ENCODE measurements at places on chromosomes 4 and X.

GRCh38 chrX:148322906-148323305, 177.5 kb upstream of the AFF2 start:
- no peak for DNase-seq

DNA sequence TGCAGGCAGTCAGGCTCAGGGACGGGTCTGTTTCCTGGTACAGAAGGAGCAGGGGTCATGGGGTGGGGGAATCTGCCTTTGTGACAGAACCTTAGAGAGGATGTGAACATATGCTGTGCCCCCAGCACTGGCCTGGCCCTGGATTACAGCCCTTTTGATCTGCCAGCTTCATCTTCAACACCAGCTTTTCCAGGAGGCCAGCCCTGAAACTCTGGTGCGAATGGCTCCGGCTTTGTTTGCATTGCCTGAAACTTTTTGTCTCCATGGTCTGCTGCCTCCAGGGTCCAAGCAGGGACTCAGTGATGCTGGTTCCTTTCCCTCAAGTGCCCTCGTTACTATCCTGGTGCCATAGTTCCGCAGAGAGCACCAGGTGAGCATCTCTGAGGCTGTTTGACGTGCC, 2.1 kb downstream of the CNGA2 start:
- DNase-seq = no peak

GRCh38 chr4:103046416-103047290, 27.1 kb upstream of the SLC9B1 start:
- peak; percentile 68 for DNase-seq

DNA sequence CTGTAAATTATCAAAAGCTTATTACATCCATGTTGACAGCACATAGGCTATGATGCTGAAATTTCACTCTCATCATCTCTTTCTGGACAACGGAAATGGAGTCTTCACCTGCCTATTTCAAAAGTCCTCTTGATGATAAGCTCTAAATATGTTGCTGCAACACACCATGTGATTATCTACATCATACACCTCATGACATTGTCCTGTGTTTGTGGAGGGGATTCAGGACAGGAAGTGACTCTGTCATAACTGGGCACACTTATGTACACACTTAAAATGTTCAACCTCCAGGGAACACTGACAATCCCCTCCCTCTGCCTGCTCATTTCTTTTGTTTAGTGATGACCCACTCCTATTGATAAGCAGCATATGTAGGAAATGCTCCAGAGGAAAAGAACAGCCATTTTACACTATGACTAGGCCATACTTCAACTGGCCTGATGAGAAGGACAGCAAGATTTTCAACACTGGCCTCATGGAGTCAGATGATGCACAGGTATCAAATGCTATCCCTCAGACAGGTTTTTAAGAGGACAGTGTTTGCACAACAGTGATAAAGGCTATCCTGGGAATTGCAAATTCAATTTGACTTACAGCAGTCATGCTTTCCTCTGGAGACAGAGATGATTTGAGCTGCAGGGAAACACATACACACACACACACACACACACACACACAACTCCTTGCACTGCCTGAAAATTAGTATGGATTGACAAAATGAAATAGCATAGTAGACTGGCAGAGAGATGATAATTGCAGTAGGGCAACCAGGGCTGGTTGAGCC, 163.3 kb upstream of the RASGEF1B start:
- no peak for DNase-seq

DNA sequence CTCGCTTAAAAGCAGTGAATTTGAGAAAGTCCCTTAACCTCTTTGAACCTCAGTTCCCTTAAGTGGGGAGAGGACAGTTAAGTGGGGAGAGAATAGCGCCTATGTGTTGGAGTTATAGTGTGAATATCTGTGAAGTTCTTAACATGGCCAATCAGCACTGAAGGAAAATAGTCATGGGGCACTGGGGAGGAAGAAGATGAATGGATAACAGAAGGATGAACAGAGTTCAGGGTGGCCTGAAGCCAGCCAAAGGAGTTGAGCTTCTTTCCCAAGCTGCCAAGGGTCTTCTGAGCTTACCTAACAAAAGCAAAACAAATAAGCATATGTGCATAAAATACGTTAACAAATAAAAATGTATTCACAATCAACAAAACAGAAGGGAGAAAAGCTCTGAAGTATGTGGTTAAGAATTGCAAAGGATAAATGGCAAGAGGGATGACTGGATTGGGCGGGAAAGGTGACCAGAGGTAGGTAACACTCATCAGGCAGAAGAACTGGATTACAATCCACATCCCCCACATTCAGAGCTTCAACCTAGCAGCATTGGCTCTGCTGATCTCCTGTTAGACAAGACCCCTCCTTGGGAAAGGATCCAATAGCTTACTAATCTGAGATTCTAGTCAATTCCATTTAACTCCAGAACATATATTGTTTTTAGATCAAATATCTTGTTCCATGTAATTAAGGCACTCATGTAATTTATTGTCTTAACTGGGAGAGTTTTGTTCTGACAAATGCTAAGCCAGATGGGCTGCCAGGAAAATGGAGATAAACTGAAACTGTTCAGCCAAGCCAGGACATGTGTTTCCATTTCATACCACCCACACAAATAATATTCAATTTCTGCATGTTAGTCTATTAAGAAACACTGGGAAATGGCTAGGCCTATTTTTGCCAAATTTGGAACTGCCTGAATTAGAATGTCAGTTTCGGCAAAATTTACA, 221.2 kb downstream of the LDB2 start:
- no peak for DNase-seq

GRCh38 chr4:39732728-39733127, 34.8 kb downstream of the UBE2K start:
- no peak for DNase-seq

DNA sequence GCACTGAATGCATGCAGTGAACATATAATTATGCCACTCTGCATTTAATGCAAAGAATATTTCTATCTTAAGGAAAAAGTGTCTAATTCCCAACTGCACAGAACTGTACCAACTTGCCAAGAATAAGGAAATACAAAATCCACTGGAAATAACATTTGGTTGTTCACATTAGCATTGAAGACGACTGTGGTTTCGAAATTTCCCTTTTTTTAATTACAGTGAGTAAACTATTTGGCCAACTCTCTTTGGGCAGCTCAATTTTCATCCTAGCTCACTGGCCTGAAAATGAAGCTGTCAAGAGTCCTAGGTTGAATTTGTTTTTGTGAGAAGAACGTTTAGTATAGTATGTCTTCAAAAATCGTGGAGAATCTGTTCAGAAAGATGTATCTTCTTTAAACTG, 81.6 kb upstream of the MID1 start:
- DNase-seq = no peak

GRCh38 chr4:169971456-169972015, 54.7 kb downstream of the MFAP3L start:
- no peak for DNase-seq

DNA sequence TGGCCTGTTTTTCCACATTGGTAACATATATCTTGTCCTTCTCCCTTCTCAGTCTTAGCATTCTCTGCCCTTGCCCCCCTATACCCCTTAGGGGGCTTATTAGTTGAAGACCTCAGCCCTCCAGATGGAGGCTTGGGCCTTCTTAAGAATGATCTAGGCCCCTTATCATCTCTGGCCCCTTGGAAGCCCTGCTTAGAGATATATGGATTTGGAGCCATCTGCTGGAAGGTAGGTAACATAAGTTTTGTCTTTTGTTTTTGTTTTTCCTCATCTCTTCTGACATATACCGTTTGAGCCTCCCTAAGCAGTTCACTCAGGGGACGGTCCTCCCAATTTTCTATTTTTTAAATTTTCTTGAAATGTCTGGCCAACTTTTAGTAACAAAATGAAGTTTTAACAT, 48.3 kb upstream of the NAP1L2 start:
- no peak for DNase-seq

DNA sequence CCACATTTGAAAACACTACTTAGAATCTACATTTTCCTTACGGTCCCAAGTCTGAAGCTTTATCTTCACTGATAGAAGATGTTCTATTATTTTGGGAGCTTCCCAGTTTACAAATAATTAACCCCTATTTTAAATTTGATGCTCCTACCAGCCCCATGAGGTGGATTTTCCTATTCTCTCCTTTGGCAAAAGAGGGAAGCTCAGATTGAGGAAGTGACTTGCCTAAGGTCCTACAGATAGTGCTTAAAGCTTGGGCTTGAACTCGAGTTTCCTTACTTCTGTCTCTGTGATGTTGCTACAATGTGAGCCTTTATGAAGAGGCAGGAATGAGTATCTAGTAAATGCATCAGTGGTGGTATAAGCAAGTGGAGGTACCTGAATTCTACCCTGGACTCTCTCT, 27.5 kb downstream of the HEPH start:
- DNase-seq = no peak

- DNase-seq = no peak
Observed at GRCh38 chrX:38563030-38563429, 1.7 kb downstream of the TSPAN7 start.

- DNase-seq = no peak
Observed at GRCh38 chr4:54371173-54371572, 142.1 kb downstream of the PDGFRA start.

- DNase-seq = no peak
Observed at GRCh38 chr4:17812801-17813200, 2.0 kb downstream of the NCAPG start.

DNA sequence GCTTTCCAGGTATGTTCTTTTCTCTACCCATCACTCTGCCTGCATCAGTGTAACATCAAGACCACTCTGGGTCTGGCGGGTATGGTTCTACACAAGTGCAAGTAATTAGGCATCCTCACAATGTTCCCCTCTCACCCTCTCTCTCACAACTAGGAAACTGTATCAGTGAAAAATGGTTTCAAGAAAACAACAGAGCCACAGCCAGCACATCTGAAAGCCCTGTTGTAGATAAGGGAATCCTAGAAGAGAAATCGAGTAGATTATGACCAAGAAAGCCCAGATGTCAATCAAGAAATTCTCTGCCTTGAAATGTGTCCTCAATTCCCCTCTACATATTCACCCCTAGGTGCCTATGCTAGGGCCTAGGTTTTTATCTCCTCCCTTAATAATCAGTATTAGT, 281.3 kb upstream of the ANKRD50 start:
- DNase-seq = no peak

DNA sequence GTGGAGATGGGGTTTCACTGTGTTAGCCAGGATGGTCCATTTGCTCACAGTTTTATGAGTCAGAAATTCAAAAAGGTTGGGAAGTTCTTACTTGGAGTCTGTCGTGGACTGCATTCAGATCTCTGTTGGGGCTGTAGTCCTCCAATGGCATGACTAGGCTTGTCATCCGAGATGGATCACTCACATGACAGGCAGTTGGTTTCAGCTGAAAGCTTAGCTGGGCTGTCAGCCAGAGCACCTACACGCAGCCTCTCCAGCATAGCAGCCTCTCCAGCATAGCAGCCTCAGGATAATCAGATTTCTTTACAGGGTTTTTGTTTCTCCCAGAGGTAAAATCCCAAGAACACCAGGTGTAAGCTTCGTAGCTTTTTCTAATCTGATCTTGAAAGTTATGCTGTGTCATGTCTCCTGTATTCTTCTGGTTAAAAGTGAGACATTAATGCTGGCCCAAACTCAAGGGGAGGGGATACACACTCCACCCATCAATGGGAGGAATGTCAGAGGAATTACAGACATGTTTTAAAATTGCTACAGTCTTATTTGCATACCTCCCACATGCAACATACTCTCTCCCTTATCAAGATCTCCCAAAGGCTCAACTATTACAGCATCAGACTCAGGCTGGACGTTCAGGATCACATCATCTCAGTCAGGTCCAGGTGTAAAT, 31.6 kb upstream of the SOD3 start:
- no peak for DNase-seq

DNA sequence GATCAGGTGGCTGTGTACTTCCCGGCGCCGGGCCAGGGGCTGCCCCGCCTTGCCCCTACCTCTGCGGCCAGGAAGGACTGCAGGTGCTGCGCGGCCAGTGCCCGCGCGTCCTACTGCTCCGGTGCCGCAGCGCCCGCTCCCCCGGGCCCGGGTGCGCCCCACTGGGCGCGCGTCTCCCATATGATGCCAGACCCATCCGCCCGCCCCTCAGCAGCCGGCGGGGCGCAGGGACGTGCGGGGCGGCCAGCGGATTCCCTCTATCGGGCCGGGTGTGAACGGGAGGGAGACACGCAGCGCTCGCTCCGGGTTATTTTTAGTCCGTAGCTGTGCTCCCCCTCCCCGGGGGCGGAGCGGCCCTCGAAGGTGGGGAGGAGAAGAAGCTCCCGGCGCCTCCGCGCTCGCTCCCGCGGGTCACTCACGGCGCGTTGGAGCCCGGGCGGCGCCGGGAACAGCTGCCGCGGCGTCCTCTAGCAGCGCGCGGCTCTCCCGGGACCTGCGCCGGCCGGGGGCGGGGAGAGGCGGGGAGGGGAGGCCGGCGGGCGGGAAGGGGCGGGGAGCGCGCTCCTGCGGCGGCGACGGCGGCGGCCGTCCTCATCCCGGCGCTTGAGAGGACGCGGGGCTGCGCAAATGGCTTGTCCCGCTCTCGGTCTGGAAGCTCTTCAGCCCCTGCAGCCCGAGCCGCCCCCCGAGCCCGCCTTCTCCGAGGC, 103.6 kb downstream of the UCHL1 start:
- DNase-seq = peak; percentile 84

- no peak for DNase-seq
Observed at GRCh38 chr4:157575339-157575738, 354.8 kb downstream of the GRIA2 start.

GRCh38 chrX:36445566-36445965, 526.0 kb downstream of the CFAP47 start:
- no peak for DNase-seq

DNA sequence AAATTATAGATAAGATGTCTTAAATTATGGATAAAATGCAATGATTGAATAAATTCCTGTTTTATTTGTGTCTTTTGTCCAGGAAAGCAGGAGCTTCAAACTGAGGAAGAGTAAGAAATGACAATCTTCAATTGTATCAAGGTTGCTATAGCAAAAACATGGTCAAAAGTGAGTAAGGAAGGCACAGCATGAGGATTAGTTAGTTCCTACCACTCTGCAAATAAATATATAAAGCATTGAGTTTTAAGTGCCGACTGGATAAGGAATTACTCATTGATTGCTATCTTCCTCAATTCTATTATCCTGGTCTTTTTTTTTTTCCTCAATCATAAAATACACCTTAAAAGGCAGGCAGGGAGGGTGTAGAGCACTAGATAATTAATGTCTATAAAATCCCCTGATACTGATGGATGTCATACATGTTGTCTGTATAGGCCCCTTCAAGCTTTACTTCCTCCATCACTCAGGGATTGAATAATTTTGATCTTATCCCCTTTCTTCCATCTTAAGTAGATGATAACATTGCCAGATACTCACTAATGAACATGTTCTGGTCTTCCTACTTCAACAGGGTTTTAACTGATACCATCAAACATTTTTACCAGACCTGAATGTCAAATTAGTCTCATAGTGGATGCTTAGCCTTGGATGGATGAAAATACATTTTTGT, 86.6 kb downstream of the MID1 start:
- no peak for DNase-seq

DNA sequence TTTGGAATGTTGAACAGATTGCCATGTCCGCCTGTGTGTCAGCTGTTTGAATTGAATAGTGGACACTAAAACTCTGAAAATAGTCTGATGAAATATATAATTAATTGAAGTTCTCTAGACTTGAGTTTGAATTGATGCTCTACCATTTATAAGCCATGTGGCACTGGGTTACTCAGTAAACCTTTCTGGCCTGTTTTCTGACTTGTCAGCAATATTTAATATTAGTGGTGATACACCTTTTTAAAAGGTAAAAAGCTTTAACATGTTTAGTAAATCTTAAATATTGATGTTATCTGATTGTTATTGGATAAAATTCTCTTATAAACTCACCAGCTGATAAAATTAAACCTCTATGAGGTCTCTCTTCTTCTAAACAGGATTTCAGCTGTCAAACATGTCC, 695.4 kb upstream of the HS3ST1 start:
- DNase-seq = no peak

Data from endodermal cell (in vitro differentiated cells).